NCI-H524 (cell line): ENCODE measurements at places on chromosomes 6 and 20.
A peak's percentile ranks its signal among the peaks of the same experiment; 100 is the strongest.

DNA sequence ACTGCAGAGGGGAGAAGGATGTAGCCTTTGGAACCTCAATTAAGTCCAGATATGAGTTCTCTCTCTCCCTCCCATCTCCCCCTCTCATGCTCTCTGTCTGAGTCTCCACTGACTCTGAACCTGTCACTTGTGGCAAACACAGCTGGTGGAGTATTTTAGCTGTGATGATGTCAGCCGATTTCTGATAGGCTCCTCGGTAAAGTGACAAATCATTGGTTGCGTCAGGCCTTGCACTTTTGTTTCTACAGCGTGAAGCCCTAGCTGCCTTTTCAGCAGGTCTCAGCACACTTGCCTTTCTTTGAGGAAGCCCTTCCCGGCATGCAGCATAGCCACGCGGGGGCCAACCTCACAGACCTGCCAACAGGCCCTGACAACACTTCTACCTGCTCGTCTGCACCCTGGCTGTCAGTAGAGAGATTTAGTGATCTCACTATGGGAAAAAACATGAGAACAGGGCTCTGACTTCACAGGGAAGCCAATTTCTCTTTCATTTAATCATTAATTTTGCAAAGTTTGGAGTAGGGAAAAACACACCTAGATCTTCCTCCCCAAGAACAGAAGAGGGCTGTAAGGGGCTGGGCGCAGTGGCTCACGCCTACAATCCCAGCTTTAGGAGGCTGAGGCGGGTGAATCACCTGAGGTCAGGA, 84.4 kb downstream of the GMPR start:
- peak; percentile 74 for DNase-seq

GRCh38 chr6:55568808-55569439, 10.1 kb downstream of the HMGCLL1 start:
- DNase-seq = no peak

GRCh38 chr20:63661108-63661507, 3.0 kb downstream of the RTEL1 start:
- no peak for DNase-seq

GRCh38 chr20:54649511-54649962, 174.1 kb downstream of the DOK5 start:
- peak; percentile 62 for DNase-seq

DNA sequence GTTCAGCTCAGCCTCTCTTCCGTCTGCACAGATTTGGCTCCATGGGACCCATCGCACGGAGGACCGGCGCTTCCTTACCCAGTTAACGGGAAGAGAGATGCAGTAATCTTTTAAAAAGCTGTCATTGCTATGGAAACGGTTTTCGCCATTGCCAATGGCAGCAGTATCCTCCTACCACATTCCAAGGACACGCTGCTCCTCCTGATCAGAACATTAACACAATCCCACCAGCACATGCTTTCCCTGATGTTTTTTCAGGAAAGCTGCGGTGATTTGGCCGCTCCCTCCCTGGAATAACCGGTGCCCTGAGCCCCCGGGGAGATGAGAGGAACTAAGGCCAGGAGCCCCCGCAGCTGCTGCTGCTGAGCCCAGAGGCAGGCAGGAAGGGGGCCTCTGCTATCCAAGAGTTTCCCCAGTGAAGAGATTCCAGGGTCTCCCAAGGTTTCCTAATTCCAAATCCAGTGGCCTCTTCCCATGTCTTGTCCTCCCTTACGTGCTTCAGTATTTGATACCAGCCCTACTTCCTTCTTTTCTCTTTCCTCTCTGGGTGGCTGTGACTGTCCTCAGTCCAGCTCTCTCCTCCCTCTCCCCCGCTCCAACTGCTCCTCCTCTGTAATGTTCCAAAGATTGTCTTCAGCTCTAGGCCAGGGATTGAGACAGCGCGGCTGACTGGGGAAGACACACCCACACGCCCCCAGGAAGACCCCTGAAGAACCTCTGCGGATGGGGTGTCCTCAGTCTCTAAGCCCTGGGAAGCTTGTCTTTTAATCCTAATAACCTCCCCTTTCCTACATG, 2.6 kb downstream of the BNIP5 start:
- DNase-seq = peak; percentile 25

- peak; percentile 64 for DNase-seq
Observed at GRCh38 chr6:135890876-135891275, 39.4 kb downstream of the PDE7B start.

- no peak for DNase-seq
Observed at GRCh38 chr6:30091577-30092381, 16.2 kb upstream of the RNF39 start.

DNA sequence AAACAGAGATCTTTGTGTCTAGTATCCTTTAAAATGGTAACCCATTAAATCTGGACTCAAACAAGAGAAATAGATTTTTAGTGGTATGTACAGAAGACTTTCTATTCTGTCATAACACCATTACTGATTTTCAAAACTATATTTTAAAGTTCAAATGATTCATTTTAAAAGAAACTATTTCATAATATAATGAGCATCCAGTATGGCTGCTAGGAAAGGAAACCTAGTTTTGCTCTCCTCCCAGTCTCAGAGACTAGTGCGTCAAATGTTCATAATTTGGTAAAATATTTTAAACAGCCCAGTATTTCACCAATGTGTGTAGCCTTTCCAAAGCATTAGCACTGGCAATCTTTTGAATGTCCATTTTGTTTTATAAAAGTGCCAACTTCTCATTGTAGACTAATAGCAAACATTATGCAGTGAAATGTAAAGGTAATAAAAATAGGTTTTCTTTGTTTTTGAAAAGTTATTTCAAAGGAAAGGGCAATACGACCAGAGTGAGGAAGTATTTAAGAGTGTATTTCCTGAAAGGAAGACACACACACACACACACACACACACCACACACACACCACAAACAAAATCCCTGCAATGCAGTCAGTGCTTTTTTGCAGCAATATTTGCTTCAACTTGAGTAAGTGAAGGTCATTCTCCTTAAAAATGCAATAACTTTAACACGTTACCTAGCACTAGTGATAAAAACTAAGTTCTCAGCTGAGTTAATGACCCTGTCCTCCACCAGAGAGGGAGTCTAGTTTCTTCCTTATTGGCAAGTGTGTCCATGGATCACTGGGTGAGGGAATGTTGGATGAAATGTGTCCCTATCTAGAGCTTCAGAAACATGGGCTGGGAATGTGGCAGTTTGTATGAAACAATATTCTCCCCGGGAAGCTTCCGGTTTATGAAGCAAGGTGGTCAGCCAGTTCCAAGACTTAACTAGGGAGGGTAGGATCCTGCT, 4.6 kb downstream of the PPP1R3G start:
- DNase-seq = no peak

DNA sequence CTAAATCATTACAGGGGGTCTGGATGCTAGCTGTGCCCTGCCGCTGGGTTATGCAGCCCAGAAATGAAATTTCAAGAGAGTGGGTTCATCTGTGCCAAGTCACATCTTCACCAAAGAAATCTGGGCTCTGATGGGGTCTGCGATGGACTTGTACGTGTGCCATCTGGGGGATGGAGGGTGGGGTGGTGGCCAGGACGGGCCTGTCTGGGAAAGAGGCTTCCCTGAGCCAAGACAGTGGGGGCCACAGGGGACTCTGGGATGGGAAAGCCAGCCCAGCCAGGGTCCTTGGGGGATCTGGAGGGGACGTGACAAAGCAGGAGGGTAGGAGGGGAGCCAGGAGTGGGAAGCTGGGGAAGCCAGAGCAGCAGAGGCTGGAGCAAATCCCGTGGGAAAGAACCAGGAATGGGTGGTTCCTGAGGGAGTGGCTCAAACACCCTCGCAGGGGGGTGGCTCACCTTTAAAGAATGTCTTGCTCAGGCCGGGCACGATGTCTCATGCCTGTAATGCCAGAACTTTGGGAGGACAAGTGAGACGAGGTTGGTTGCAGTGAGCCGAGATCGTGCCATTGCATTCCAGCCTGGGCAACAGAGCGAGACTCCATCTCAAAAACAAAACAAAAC, 36.3 kb upstream of the SULF2 start:
- DNase-seq = no peak

- peak; percentile 61 for DNase-seq
Observed at GRCh38 chr6:84422380-84422968, 195.0 kb upstream of the CEP162 start.

DNA sequence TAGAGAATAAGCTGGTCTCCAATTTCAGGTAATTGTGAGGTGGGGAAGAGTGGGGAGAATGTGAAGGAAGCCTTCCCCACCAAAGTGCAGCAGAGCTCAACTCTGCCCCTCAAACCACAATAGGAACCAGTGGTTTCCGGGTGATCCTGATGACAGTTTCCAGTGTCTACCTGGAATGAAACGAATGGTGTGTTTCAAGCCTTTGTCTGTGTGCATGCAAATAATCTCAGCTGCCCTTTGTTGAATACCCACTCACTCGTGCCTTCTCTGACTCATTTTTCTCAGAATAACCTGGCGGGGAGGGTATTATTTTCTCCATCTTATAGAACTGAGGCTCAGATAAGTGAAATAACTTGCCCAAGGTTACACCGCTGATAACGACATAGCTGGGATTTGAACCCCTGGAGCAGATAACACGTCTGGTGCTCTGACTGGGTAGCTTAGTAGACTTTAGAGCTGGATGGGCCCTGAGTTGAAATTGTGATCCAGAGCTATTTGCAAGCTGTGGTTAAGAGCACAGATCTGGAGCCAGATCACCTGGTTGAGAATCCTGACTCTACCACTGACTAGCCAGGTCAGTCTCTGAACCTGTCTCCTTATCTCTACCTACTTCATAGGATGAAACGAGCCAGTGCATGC, 85.1 kb downstream of the EYA2 start:
- DNase-seq = peak; percentile 80

DNA sequence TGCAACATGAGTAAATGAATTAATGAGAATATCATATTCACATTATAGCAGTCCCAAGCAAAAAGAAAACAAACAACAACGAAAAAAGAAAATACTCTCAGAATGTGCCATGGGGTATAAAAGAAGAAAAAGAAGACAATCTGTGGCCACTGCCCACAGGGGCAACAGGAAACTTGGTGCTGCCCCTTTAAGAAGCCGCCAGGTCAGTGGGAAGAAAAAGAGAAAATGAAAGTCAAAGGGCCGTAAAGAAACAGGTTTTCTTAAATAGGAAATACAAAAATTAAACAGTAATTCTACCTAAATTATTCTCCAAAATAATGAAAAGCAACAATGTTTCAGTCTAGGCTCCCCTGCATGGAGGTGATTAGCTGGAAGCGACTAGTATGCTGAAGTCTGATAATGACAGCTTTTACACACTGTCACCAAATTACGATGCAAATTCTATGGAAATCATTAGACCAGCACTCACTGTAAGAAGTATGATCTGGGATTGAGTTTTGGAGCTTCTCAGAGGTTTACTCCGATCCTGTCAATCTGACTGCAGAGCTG, 23.6 kb downstream of the GMDS start:
- no peak for DNase-seq

- peak; percentile 66 for DNase-seq
Observed at GRCh38 chr6:135423649-135424128, 73.9 kb downstream of the AHI1 start.

GRCh38 chr20:41956338-41957074, 338.3 kb upstream of the CHD6 start:
- DNase-seq = peak; percentile 69

- DNase-seq = no peak
Observed at GRCh38 chr6:12049165-12049564, 37.1 kb downstream of the HIVEP1 start.

DNA sequence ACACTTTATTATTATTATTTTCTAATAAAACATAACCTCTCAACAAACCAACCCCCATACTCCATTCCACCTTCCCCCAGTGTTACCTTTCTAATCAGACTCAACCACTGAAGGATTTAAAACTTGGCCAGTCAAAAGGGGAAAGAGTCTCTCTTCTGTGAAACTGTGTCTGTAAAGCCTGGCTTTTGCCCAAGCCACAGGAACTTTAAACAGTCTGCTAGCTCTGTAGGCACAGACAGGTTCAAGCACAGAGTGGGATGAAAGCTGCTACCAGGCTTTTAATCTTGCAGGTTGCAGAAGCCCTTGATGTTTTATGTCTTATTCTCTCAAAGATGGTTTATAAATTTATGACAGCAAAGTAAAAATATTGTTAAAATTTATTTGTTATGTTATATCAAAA, 585.7 kb downstream of the TENT5A start:
- no peak for DNase-seq

- no peak for DNase-seq
Observed at GRCh38 chr6:113170454-113170853, 686.7 kb upstream of the MARCKS start.

GRCh38 chr6:6191476-6191875, 129.0 kb downstream of the F13A1 start:
- no peak for DNase-seq

DNA sequence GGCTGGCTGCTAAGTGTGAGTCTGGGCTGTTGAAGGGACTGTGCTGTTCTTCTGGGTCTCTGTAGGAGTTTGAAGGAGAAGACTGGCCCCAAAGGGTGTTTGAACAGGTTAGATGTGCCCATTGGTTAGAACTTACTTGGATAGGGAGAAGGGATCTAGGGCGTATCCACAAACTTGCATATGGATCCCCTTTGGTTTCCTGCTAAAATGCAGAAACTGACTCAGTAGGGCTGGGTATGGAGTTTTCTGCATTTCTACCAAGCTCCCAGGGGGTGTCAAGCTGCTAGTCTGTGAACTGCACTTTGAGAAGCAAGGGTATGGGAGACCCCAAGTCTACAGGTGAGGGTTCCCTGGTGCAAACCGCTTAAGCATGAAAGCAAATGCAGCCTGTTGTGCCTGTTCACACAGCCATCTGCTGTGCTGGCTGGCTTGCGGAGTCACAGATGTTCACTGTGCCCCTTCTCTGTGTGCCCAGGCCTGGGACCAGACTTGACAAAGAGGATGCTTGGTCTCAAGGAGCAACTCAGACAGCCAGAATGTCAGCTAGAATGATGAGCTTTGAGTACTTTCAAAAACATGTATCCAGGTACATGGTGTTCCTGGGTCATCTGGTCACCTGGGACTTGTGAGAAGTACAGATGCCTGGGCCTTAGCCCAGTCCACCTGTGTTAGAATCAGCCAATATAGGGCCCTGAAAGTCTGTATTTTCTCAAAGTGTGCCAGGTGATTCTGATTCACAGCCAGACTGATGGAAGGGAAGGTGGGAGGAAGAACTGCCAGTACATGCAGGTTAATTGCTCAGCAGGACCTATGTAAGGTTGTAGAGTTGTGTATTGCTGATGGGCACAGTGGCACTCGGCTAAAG, 7.4 kb downstream of the PPP1R16B start:
- DNase-seq = peak; percentile 54

DNA sequence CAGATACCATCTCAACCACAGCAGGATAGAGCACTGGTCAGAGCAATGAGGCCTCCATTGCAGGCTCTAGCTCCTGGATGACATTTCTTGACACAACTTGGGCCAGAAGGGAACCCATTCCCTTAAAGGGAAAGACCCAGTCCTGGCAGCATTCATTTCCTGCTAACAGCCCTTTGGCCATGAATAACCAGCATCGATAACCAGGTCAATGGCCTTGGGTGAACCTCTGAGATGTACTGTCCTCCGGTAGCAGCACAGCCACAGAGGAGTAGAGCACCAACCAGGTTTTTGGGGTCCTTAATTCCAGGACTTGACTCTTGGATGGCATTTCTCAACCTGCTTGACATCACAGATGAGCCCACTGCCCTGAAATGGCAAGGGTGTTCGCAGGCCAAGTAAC, 71.2 kb upstream of the FKBP1C start:
- DNase-seq = no peak
